Left cardiac atrium (tissue), 4 donors: ENCODE measurements at places on chromosomes 1 and 21. TPM values are rescaled to one million over a fixed set of nuclear protein-coding genes. Genes with fewer than 3 reads are reported as not detected.

The TNFRSF8 gene
- total RNA-seq: 3.3 TPM

The TFF3 gene
- 9.1 TPM for total RNA-seq

The TSPAN1 gene
- total RNA-seq: 1.8 TPM

The GBP2 gene
- total RNA-seq: 16.1 TPM

The MR1 gene
- 12.0 TPM for total RNA-seq

The PRKAA2 gene
- 53.2 TPM for total RNA-seq

The SAMSN1 gene
- total RNA-seq: 4.8 TPM

The GSTM1 gene
- not detected for total RNA-seq

The C1QTNF12 gene
- total RNA-seq: 1.5 TPM

The LCE1A gene
- total RNA-seq: not detected

The MIXL1 gene
- not detected for total RNA-seq

The MXRA8 gene
- total RNA-seq: 38.3 TPM

The ATP1A4 gene
- total RNA-seq: not detected

The ERG gene
- total RNA-seq: 27.2 TPM

The ADAMTSL4 gene
- total RNA-seq: 62.5 TPM

The RGS1 gene
- total RNA-seq: 1.8 TPM

The PTPN22 gene
- total RNA-seq: 1.6 TPM

The AQP10 gene
- total RNA-seq: not detected

The GRHL3 gene
- total RNA-seq: 0.26 TPM

The CCNL2 gene
- 56.0 TPM for total RNA-seq

The BEST4 gene
- total RNA-seq: 0.31 TPM

The THBS3 gene
- total RNA-seq: 17.9 TPM
